ENCODE measurements at places on chromosomes 11 and 22.

- DNase-seq: no peak
Measured at GRCh38 chr22:41732096-41732772, 32.9 kb downstream of the MEI1 start.

- DNase-seq: no peak
Measured at GRCh38 chr11:89437317-89437716, 53.9 kb downstream of the NOX4 start.

DNA sequence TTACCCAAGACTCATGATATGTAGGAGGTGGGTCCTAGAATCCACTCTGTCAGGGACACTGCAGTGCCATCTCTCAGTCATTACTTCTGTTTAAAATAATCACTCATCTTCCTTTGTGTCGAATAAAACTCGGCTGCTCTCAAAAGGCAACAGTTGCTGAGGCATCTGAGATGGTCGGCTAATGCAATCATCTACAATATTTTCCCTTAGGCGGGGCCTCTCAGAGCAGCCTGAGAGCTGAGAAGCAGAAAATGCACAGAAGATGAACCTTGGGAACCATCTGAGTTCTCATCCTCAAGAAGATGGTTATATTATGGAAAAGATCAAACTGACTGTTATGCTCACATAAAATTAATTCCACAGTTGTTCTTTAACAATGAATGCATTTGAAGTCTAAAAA lies 1518.2 kb upstream of the TENM4 start:
- DNase-seq: no peak

DNA sequence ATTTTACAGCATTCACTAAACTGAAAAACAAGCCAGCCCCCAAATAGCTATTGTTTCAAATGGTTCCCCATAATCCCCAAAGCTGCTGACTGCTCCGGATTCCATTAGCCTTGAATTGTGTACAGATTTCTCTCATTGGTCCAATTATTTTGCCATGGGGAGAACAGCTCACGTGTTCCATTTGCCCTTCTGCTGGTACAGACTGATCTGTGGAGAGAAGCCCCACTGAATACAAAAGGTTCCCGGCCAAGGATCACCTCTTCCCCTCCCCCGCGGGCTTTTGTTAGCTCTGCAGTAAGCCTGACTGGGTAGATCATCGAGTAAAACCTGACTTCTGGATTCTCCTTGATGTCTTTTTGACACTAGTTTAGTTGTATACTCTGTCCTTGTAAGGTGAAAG lies 9.1 kb upstream of the MAPK8IP1 start:
- no peak for DNase-seq

- no peak for DNase-seq
Measured at GRCh38 chr11:62540804-62541701, 5.6 kb downstream of the AHNAK start.

DNA sequence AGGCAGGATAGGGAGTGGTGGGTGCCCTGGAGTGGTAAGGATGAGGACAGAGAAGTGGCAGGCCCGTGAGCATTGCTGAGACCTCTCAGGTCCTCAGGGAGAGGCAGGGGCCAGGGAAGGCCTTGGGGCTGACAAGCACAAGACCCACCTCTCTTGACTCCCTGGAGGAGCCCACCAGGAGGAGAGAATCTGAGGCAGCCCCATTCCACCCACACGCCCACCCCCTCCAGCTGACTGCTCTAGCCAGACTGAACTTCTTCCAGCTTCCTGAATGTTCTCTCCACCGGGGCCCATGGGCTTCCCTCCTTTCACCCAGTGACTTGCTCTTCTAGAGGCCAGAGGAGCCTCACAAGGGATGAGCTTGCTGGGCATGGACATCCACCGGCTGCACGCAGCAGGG lies 1403.0 kb downstream of the BRD1 start:
- no peak for DNase-seq

GRCh38 chr11:57345555-57346211 lies 7.5 kb downstream of the P2RX3 start:
- peak; percentile 63 for DNase-seq

GRCh38 chr22:30000566-30000965 lies 79.7 kb upstream of the HORMAD2 start:
- no peak for DNase-seq

DNA sequence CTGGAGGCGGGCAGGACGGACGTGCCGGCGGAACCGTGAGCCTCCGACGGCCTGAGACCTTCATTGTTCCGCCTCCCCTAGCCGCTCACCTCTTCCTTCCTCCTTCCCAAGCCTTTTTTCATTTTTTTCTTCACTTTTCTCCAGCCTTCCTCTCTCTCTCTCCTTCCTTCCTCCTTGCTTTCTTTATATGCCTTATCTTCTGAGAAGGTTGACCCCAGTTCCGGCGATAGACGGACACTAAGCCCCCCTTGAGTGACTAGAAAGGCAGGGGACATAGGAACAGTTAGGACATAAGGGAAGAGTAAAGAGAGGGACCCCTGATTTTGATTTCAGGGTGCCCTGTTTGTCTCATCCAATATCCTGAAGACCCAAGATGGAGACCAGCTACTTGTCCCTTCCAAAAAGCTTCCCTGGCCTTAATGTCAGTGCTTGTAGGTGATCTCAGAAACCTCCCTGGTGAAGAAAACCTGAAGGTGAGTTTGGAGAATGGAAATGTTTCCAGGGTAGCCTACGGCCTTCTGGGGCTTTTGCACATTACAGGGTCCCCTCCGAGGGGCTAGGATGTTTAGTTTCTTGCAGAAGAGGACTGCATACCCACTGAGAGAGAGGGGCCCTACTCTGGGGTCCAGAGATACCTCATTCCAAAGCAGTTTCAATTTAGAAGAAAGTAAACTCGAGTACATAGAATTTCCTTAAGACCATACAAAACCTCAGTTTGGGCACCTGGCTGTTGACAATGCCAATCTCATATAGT lies 3.5 kb downstream of the ADM start:
- no peak for DNase-seq

GRCh38 chr11:65776196-65776595 lies 4.6 kb downstream of the AP5B1 start:
- no peak for DNase-seq

- no peak for DNase-seq
Measured at GRCh38 chr11:34653851-34654482, 33.1 kb downstream of the EHF start.

- DNase-seq: no peak
Measured at GRCh38 chr22:17431179-17431578, 61.9 kb downstream of the CECR2 start.

GRCh38 chr11:23012930-23013329 lies 152.7 kb upstream of the CCDC179 start:
- DNase-seq: no peak

DNA sequence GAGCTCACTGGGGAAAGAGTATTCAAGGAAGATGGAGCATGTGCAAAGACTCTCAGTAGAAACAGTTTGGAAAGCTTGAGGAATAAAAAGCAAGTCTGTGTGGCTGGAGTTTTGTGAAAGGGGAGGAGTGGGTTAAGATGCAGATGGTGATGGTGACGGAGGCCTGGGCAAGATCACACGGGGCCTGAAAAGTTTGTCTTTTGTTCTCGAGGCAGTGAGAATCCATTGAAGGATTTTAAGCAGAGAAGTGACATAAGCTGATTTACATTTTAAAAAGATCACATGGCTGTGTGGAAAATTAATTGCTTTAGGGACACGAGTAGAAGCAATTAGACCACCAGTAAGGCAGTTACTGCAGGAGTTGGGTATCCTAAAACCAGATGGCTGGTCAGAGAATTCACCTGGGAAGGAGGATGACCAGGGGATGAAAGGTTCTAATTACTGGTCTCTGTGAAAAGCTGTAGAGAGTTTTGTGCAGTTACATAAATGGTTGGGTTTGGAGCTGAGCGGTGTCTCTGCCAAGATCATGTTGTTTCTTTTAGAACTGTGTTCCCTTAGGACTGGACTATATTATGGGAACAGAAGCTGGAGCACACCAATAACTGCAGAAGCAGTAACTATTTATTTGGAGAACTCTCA lies 7.1 kb downstream of the RRP8 start:
- DNase-seq: no peak

- DNase-seq: no peak
Measured at GRCh38 chr22:44574057-44574639, 76.1 kb upstream of the RTL6 start.

DNA sequence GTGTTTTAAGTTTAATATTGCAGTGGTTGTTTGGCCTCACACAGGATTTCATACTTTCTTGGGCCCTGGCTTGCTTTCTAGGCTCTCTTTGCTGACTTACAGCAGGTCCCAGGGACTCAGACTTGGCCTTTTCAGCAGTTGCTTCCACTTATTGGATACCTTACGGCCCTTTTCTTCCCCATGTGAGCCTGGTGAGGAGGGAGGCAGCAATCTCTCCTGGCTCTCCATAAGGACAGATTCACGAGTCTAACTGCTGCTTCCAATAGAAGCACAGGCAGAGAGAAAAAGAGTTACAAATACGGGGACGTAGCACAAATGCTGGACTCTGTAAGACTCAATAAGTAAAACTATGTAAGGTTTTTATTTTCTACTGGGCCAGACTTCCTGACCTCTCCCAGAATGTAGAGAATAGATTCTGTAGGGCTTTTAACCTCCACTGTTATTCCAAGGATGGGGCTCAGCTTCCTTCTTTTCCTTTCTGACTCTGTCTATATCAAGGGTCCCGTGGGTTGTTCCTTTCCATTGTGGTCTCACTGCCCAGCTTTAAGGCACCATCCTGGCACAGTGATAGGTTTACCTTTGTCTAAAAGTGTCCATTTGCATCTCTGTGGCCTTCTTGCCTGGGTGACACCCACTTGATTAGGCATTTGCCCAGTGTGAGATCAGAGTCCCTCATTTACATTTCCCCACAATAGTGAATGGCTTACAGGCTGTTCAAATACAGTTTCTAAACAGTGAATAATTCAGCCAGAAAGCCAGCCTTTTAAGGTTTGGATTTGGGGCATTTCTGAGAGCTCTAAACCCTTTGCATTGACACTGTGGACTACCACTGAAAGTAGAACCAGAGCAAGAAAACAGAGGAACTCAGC lies 92.8 kb downstream of the RASSF10 start:
- no peak for DNase-seq

DNA sequence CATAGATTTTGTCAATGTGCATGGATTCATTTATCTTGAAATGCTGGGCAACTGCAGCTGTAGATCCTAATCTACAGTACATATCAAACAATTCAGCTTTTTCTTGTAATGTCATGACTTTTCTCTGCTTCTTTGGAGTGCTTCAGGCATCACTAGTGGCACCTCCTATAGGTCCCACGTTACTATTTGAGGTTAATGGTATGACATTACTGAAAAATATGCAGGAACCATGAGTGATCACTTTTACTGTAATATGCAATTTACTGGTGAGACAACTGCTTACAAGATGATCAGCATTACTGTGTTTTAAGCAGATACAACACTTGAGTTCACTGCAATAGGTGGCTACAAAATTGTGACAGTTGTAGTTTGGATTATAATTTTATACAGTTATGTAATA lies 3.0 kb downstream of the CENATAC start:
- no peak for DNase-seq

GRCh38 chr11:69922015-69922595 lies 102.9 kb upstream of the FGF3 start:
- no peak for DNase-seq

DNA sequence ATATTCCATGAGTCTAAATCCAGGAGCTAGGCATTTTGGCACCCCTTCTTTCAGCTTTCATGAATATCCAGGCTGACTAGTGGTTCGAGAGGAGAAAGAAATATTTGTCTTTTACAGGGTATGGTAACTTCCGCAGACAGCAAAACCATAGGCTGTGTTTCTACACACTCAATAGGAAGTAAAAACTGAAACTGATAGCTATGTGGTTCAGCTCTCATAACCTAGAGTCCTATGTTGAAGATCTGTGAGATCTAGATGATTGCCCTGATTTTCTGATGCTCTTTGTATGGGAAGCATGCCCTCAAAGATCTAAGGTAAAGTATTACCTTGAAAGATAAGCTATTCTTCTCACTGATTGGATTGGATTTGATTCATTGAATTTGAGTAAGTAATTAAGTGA lies 118.3 kb downstream of the CD44 start:
- no peak for DNase-seq

DNA sequence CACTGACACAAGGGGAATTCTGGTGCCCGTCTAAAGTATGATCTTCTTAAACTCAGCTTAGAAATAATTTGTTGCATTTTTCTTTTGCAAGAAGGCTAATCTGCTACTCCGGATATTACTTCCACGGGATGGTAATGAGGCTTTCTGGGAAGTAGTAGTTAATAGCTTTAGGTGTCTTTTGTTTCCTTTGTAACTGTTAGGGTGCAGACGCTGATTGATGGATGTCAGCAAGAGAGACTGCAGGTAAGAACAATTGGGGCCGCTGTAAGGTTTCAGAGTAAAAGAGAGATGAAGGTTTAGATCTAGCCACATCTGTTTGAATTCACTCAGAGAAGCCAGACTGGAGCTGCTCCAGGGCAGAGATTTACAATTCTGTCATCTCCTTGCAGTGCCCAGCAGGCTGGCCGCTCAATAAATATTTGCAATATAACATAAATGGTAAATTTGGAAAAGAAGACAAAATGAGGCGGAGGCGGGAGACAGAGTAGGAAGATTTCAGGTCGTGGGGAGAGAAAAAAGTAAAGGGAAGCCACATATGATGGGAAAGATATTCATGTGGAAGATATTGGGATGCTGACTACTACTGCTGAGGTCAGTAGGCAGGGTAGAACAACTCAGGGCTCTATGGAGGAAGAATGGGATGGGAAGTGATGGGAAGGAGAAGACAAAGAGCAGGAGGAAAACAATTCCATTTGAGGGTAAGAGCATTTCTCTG lies 320.5 kb downstream of the AASDHPPT start:
- DNase-seq: no peak

DNA sequence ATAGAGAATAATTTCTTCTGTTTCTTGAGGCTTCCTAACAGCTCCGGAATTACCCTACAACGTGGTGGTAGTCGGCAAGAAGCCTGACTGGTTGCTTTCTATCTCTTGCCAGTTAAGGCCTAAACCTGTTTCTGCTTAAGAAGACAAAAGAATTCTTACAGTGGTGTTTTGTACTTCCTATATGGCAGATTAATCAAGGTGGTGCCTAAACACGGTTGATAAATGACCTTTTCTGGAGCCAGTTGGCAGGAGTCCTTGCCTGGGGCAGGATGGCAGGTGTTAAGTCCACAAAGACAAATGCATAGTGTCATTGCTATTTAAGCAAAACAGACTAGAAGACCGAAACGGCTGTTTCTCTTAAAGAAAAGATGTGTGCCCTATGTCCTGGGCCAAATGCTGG lies 9.9 kb downstream of the GVQW3 start:
- no peak for DNase-seq

- no peak for DNase-seq
Measured at GRCh38 chr11:45563171-45563570, 102.3 kb downstream of the CHST1 start.

DNA sequence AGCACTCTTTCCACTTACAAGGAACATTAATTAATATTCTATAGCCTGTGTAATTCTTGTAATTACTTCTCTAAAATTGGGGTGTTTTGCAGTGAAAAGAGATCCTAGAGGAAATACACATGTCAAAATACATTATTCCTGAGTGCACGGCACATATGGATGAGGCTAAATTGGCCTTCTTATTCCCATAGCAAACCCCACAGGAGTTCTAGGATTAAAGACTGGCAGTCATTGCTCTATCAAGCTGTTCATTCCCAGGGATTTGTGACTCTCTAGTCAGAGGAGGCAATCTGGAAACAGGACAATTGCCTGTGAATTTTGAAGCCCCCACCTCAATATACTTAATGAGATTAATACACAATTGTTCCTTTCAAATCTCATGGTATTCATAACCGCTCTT lies 145.9 kb upstream of the OPCML start:
- no peak for DNase-seq
